Naive B cell (primary cell): ENCODE measurements at places on chromosomes 5 and 9.

GRCh38 chr5:63553073-63553472 lies 409.2 kb downstream of the HTR1A start:
- DNase-seq: no peak

- DNase-seq: peak; percentile 50
These were observed 423.0 kb downstream of the DIRAS2 start for GRCh38 chr9:90219548-90220118.

DNA sequence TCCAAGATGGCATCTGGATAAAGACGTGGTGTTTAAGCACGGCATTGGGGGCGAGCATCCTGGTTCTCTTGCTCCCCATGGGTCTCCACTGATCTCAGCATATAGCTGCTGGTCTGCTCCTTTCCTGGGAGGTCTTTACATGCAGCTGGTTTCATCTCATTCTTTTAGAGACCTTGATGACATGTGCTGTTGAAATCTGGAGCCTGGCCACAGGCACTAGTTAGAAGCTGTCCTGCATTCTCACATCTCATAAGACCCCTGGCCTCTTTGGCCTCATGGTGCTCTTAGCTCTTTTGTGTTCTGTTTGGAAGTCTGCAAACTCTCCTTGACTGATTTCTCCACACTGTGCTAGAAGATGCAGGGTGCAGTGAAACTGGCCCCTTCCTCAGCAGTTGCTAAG lies 113.0 kb downstream of the SMARCA2 start:
- no peak for DNase-seq

GRCh38 chr9:98226516-98226915 lies 28.9 kb downstream of the TBC1D2 start:
- no peak for DNase-seq

GRCh38 chr5:95005811-95006210 lies 279.1 kb downstream of the MCTP1 start:
- no peak for DNase-seq

GRCh38 chr5:178454821-178455479 lies 135.2 kb downstream of the COL23A1 start:
- no peak for DNase-seq

GRCh38 chr9:134968011-134968822 lies 50.5 kb upstream of the FCN1 start:
- no peak for DNase-seq

- DNase-seq: no peak
These were observed 66.1 kb downstream of the NPR3 start for GRCh38 chr5:32777222-32777621.

- DNase-seq: no peak
These were observed 2068.7 kb downstream of the MAT2B start for GRCh38 chr5:165574100-165574499.

DNA sequence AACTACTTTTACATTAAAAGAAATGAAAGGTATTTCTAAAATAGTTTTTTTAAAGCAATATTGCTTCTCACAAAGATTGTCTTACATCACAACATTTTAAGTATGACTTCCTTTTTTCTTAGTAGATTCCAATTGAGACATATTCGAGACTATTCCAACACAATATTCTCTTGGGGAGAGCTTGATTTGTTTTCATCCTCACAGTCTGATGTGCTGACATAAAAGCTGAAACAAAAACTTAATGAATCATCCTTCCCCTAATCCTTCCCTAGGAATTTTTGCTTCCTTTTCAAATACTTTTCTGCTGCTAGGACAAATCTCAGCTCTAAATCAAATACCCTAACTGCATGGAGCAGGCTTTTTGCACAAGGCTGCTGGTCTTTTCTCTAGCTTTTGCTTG lies 245.8 kb upstream of the MAP3K1 start:
- no peak for DNase-seq

GRCh38 chr9:2267181-2267745 lies 252.1 kb downstream of the SMARCA2 start:
- DNase-seq: no peak
